ENCODE measurements at places on chromosomes 7 and 10.

DNA sequence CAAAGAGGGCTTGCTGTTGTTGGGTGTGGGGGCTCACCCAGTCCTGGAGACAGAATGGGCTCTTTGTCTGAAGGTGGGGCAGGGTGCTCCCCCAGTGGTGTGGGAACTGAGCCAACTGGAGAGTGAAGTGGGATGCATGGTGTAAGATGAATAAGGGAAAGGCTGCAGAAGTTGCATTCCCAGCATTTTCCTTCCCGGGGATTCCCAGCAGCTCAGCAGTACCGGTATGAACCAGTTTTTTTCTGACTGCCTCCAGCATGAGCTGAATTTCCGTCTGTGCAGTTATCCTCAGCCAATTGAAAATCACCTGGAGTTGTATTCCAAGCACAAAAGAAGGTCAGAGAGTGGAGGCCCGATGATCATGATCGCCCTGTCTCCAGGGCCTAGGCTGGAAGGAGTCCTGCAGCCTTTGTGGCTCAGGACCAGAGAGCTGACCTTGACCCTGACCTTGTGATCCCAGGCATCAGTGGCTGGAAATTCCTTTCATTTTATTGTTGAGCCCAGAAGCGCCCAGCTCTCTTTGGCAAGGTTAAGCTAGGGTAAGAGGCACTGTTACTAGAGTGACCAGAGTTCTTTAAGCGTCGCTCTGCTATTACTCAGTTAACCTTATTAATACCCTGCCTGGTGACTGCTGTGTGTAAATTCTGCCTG lies 33.4 kb downstream of the OGDH start:
- no peak for DNase-seq

DNA sequence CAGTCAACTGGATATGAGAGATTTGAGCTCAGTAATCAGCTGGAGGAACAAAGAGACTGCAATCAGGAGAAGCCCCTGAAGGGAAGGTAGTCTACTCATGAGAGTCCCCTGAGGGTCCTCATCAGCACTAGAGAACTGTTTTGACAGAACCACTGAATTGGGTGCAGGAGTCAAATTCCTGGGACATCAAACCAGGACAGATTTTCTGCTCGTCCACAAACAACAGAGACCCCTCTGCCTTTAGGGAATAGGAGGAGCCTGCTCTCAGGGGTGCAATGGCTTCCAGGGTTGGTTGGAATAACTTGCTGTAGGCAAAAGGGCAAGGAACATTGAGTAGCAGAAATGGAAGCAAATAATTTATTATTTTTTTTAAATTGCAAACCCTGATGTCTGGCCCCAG lies 21.9 kb upstream of the NEUROD6 start:
- no peak for DNase-seq

DNA sequence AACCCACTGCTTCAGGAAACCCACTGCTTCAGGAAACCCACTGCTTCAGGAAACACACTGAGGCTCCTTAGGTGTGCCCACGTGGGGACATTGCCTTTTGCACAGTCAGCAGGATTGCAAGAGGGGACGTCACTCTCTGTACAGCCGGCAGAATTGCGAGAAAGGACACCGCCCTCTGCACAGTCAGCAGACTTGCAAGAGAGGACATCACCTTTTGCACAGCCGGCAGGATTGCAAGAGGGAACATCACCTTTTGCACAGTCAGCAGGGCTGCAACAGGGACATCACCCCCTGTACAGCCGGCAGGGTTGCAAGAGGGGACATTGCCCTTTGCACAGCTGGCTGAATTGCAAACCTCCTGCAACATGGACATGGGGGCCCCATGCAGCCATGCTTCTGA lies 407.6 kb downstream of the GLRX3 start:
- no peak for DNase-seq

- no peak for DNase-seq
Measured at GRCh38 chr7:2965301-2965700, 78.4 kb downstream of the CARD11 start.

DNA sequence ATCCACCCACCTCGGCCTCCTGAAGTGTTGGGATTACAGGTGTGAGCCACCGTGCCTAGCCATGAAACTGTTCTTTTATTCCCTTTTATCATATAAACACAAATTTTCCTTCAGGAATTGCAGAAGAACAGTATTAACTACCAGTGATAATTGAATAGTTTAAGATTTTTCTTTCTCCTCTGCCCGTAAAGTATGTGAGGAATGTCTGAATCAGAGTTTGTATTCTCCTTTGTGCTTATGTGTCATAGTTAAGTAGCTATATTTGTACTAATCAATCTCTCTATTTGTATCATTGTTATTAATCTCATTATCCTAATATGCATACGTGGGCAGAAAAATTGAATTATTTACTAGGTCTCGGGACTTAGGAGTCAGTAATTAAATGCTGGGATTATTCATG lies 83.6 kb downstream of the ZNF277 start:
- no peak for DNase-seq

DNA sequence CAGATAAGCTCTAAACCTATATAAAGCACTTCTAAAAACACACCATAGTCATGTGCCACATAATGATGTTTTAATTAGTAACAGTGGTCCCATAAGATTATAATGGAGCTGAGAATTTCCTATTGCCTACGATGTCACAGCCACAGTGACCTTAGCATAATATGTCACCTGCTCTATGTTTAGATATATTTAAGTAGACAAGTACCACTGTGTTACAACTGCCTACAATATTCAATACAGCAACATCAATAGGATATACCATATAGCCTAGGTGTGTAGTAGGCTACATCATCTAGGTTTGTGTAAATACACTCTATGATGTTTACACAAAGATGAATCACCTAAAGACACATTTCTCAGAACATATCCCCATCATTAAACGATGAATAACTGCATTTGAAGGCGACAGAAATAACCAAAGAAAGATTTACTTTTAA lies 24.5 kb downstream of the GPR22 start:
- DNase-seq: no peak

DNA sequence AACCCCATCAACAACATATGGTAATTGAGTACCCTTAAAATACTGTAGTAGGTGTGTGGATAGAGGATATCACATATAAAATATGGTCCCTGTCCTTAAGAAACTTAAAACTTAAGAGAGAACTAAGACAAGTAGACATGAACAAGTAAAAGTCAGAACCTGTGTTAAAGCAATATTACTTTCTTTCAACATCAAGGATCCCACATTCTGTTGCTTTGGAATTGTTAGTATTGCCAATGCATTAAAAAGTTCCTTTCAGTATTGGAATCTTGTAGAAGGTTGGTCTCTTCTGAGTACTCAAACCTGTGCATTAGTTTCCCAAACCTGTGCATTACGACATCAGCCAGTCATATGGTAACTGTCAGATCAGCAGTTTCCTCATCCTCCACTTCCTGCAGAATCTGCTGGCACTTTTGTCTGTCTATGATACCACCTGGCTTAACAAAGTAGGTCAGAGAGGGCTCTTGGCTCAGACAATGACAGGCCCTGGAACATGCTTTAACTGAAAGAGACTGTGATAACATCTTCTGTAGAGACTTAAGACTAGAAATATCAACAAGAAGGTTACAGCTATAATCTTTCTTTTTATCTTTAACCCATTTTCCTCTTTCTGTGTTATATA lies 56.5 kb downstream of the CCDC71L start:
- peak; percentile 29 for DNase-seq

DNA sequence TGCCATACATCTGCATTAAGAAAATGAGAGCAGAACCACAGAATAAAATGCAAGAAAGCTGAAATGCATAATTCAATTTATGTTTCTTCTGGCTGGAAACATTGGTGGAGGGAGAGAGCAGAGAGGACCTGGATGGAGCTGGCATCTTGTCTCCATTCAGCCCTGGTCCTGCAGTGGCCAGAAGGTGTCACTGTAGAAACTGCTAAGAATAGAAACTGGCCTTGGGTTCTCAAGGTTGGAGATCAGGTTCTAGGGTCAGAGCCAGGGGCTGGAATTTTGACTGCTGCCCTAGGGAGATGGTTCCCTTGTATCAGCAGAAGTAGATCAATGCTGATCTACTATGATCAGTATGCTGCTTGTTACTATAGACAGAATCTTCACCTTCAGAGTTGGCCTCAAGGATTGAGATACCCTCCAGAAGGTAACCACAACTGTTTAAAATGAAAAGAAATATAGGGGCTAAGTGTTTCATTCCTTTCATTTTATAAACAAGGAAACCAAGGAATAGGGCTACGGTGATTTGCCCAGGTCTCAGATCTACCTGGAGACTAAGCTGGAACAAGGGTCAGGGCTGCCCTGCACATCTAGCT lies 13.1 kb downstream of the TAS2R41 start:
- no peak for DNase-seq

- DNase-seq: no peak
Measured at GRCh38 chr10:128130051-128130450, 3.8 kb upstream of the MKI67 start.

- DNase-seq: no peak
Measured at GRCh38 chr7:31065021-31065593, 13.0 kb downstream of the ADCYAP1R1 start.

- no peak for DNase-seq
Measured at GRCh38 chr7:69757528-69757927, 159.3 kb downstream of the AUTS2 start.

DNA sequence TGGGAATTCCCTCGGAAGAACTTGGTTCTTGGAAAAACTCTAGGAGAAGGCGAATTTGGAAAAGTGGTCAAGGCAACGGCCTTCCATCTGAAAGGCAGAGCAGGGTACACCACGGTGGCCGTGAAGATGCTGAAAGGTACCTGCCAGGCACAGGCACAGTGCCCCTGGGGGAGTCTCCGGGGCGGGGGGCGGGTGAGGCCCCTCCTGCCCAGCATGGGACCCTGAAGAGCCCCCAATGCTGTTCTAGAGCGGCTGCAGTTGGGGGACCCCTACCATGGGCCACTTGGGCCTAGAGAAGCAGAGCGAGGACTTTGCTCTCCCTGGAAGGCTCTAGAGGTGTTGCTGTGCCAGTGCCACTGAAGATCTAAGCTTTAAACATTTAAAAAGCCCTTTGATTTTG lies 21.6 kb upstream of the CSGALNACT2 start:
- DNase-seq: no peak

GRCh38 chr10:17216901-17217395 lies 11.1 kb upstream of the VIM start:
- DNase-seq: no peak

- DNase-seq: no peak
Measured at GRCh38 chr7:87878208-87878735, 2.0 kb downstream of the DBF4 start.

Measured in CD4-positive, alpha-beta T cell treated with Interleukin-6 at 100 ng/mL for 8 hours (primary cell).